ENCODE measurements at places on chromosomes 16 and 17.

GRCh38 chr17:333626-334396 is 18.8 kb downstream of the RPH3AL start:
- DNase-seq = no peak

GRCh38 chr17:8285270-8286181 is 2.9 kb upstream of the RANGRF start:
- no peak for DNase-seq

DNA sequence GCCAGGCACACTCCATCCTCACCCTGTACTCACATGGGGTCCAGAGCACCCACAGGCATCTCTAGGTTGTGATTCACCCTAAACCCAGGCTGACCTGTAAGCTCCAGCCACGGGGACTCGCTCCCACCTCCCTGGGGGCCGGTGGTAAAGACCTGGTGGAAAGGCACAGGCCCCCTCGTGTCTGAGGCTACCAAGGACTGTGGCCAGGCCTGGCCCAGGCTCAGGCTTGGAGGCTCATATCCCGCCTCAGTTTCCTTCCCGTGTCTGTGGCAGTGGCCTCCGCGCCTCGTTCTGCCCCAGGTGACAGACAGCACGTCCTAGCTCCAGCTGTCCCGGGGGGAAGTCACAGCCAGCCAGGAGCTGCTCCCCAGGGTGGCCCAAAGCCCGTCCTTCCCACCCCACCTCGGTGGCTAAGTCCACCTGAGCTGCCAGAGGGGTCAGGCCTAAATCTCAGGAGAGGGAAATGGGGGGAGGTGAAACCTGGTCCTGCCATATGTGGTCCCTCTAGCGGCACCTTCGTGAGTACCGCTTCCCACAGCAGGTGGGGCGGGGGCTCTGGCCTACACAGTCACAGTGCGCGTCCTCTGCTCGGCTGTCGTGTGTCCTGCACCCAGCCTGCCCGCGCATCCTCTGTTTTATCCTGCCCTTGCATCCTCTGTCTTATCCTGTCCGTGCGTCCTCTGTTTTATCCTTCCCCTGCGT is 12.6 kb downstream of the CDH15 start:
- no peak for DNase-seq

- DNase-seq = no peak
These were observed 66.9 kb downstream of the SOCS1 start for GRCh38 chr16:11188801-11189740.

Data from KG1 (cell line).